ENCODE measurements at places on chromosomes 6 and 20.

- DNase-seq: no peak
Measured at GRCh38 chr6:37994223-37994622, 174.7 kb downstream of the ZFAND3 start.

GRCh38 chr6:110934381-110934898 lies 24.1 kb upstream of the GTF3C6 start:
- DNase-seq: no peak

- DNase-seq: peak; percentile 39
Measured at GRCh38 chr6:32666420-32667300, at the start of gene HLA-DQB1. Gene HLA-DQB1, minus strand, starts transcription at chr6:32666657. Its CDS starts 50 bp downstream, at chr6:32666607.

GRCh38 chr6:20853828-20854227 lies 319.6 kb downstream of the CDKAL1 start:
- DNase-seq: no peak

DNA sequence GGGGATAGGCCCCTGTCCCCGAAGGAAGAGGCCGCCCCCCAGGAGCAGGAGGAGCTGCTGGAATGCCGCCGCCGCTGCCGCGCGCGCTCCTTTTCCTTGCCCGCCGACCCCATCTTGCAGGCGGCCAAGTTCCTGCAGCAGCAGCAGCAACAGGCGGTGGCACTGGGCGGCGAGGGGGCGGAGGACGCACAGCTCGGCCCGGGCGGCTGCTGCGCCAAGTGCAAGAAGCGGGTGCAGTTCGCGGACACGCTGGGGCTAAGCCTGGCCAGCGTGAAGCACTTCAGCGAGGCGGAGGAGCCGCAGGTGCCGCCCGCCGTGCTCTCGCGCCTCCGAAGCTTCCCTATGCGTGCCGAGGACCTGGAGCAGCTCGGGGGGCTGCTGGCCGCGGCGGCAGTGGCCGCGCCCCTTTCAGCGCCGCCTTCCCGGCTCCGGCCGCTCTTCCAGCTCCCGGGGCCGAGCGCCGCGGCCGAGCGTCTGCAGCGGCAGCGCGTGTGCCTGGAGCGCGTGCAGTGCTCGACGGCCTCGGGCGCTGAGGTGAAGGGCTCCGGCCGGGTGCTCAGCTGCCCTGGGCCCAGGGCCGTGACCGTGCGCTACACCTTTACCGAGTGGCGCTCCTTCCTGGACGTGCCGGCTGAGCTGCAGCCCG lies 630 bp downstream of the PPP1R3G start:
- DNase-seq: no peak

- DNase-seq: no peak
Measured at GRCh38 chr6:53203483-53203882, 54.8 kb upstream of the GCM1 start.

GRCh38 chr6:111741177-111741952 lies 131.9 kb downstream of the FYN start:
- no peak for DNase-seq

GRCh38 chr6:125377621-125378020 lies 75.9 kb upstream of the HDDC2 start:
- no peak for DNase-seq

- DNase-seq: no peak
Measured at GRCh38 chr6:4129446-4129845, 5.9 kb downstream of the ECI2 start.

DNA sequence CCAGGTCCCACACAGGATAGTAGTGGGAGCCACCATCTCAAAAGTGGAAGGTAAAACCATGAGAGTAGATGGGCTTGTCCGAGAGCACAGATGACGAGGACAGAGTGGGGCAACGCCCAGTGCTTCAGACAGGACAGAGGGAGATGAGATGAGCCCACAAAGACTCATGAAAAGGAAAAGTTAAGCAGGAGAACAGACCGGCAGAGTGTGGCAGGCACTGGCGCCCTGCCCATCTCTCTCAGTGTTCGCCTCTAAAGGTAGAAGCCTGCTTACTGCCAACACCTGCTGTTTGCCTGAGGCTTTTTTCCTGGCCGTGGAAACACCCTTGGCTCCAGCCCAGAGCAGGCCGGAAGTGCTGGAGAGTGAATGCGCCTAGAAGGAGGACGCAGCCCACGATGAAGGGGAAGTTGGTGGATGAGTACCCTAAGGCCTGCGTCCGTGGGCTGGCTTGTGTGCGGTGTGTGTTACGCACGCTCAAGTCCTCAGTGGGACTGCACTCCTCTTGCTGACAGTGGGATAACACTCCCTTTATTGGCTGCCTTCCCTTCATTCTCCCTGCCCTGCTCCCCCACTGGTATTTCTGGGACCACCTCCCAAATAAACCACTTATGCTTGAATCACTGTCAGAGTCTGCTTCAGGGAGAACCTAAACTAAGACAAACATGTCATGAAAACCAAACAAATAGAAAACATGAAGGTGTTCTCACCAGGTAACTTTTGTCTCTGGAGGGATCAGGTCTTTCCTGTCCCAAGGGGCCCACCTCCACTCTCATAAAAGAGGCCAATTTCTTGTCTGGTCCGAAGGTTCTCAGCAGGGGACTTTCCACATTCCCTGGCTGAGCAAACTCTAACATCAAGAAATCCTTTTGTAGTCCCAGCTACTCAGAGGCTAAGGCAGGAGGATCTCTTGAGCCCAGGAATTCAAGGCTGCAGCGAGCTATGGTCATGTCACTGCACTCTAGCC lies 9.1 kb upstream of the FOXP4 start:
- no peak for DNase-seq
